ENCODE measurements at places on chromosomes 1 and 21. TPM values are rescaled to one million over a fixed set of nuclear protein-coding genes. Genes with fewer than 3 reads are reported as not detected.

DNA sequence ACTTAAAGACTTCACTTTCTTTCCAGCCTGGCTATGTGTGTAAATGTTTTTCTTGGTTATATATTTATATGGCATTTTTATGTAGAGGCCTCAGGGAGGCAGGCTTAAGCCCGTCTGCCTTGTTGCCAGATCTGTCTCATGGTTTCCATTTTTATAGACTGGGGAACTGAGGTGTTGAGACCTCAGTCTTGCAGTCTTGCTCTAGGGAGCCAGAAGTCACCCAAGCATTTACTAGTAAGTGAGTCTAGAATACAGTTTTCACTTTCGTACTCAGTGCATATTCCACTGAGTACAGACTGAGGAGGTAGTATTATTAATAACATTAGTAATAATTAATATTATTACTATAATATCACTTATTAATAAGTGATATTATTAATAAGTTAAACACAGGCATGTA lies 161.4 kb downstream of the UCK2 start:
- no peak for DNase-seq

GRCh38 chr1:225899044-225899925 lies 10.3 kb upstream of the LEFTY1 start:
- DNase-seq, result no peak

- no peak for DNase-seq
Observed at GRCh38 chr1:171718216-171718615, 23.6 kb downstream of the VAMP4 start.

- DNase-seq, result no peak
Observed at GRCh38 chr1:116532671-116533428, 38.0 kb downstream of the CD58 start.

DNA sequence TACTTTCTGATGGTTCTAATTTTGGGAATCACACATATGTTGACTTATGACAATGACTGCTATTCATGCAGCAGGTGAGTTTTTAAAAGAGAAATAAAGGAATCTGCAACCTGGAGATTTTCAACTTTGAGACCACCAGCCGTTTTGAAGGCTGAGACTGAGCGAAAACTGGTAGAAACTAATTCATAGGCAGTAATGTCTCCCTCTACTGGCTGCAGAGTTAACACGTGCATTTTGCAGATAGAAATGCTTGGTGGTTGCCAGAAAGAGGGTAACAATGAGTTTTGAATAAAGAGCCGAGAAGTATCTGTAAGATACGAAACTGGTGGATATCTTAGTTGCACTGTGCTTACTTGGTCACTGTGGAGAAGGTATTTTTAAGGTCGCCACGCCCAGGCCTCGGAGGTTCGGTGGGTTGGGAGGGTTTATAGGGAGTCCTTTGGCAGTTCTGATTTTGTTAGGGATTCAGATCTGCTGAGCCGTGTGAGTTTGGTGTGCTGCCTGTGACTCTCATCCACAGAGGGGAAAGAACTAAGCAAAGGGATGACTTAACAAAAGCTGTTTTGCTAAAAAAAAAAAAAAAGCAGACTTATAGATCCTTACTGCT lies 83.0 kb downstream of the RYR2 start:
- no peak for DNase-seq

ZSWIM5 gene
- 3.6 TPM for total RNA-seq

DNA sequence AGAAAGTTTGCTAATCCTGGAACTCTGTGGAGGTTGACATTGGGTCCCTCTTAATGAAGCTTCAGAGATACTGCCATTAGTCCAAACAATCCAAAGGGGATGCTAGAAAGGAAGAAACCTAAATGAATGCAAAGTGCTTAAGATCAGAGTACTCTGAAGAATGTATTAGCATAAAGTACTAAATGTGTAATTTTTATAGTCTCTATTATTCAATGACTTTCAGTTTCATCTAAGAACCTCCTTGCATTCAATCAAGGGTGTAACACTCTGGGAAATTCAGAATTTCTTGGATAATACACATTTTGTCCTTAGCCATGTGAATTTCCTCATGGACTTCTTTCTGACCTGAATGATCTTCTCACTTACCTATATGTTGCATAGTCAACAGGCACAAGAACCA lies 1078.5 kb upstream of the ADGRL4 start:
- DNase-seq, result no peak

TACSTD2 gene
- total RNA-seq, result 69.9 TPM

LGR6 gene
- 1.7 TPM for total RNA-seq

ESPN gene
- 8.3 TPM for total RNA-seq

DNA sequence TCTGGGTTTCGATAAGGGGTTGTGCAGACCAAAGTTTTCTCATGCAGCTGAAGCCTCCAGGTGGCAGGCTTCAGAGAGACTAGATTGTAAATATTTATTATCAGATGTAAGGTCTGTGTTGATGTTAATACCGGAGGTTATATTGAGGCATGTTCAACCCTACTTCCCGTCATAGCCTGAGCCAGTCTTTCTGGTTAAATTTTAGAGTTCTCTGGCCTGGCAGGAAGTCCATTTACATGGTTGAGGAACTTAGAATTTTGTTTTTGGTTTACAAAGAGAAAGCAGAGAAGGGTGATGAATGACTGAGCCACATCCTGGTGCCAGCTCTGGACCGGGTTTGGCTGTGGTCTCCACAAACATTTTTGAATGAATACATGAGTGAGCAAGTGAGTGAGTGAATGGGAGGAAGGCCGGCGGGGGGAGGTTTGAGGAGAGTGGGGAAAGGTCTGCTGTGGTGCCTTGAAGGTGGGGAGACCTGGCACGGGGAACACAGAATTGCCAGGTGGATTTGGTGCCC lies 218.5 kb downstream of the DISC1 start:
- no peak for DNase-seq

DNA sequence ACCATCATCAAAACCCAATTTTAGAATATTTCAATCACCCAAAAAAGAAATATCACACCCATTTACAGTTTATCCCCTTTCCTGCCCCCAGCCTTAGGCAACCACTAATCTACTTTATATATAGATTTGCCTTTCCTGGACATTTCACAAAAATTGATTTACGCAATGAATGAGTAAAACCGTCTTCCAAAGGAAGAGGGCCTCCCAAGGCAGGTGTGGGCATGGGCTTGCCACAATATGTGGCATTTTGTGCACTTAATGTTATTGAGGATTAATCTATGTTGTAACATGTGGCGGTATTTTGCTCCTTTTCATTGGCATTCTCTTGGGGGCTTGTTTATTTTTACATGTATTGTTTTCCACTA lies 11.8 kb upstream of the BMP8B start:
- DNase-seq, result no peak

DNA sequence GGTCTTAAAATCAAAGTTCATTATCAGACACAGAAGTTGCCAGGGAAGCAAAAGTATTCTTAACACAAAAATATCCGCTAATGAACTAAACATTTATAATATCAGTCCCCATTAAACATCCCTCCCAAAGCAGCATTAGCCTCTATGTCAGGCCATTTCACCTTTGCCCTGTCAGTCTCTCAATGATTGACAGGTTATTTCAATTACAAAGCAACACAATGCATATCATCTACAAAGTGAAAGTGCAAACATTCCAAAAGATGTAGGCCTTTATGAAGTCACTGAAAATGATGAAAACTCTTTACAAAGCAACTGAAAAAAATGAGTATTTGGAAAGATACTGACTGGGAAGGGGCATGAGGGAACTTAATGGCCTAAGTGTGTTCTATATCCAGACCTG lies 14.1 kb downstream of the ENAH start:
- no peak for DNase-seq

- DNase-seq, result no peak
Observed at GRCh38 chr1:240116831-240117769, 25.4 kb downstream of the FMN2 start.

ATP6V1G3 gene
- total RNA-seq, result not detected

- DNase-seq, result no peak
Observed at GRCh38 chr1:94863919-94864318, 43.8 kb downstream of the SLC44A3 start.

IL19 gene
- total RNA-seq, result not detected

DNA sequence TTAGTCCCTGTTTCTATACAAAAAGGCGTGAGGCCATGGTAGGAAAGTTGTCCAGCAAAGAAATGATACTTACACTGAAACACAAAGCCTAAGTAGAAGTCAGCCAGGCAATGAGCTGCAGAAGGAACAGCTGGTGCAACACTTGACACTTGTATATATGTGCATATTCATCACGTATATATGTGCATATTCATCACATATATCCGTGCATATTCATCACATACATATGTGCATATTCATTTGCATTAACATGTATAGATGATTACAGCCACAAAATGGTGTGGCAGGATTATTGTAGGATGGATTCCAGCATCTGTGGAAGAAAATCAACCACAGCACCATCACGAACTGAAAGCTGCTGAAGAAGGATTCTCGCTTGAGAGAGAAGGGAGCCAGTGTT lies 189.0 kb upstream of the RGS18 start:
- no peak for DNase-seq

DNA sequence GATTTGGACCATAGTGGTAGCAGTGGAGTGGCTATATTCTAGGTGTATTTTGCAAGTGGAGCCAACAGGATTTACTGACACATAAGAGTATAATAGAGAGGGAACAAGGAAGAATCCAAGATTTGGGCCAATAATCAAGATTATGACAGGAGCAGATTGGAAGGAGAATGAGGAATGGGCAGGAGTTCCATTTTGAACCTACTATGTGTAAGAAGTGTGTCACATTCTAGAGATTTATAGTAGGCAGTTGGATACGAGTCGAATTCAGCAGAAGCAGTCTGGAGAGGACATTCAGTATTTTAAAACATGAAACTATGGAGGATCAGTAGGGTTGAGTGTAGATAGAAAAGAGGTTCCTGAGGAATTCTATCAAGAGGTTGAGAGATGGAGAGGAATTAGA lies 21.7 kb downstream of the INKA2 start:
- no peak for DNase-seq

DNA sequence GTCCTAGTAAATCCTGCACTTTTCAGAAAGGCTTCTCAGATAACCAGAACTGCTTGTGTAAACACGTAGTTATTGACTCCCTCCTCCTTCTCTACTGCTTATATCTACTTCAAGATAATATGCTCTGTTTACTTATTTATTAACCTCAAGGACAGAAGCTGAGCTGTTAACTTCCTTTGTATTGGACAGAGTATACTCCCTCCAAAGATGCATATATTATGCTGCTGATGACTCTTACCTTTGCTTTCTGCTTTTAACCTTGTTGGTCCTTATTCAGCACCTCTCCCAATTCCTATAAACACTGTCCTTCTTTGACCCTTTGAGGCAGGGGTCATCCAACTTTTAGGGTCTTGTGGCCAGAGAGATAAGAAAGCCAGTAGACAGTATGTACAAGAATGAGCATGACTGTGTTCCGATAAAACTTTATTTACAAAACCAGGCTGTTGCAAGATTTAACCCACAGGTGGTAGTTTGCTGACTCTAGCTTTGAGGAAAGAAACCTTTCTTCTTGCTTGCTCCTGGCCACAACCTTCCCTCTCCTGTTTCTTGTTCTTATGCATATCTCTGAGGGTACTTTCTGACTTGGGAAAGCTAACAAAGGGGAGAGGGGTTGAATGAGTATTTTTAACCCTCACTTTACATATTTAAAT lies 4.9 kb downstream of the TPM3 start:
- no peak for DNase-seq

GPN2 gene
- total RNA-seq, result 25.9 TPM

GRCh38 chr1:26922431-26922729 lies 837 bp downstream of the NUDC start:
- no peak for DNase-seq

All from lower lobe of right lung (tissue), 2 donors.